ENCODE measurements at places on chromosomes 13 and 19.

DNA sequence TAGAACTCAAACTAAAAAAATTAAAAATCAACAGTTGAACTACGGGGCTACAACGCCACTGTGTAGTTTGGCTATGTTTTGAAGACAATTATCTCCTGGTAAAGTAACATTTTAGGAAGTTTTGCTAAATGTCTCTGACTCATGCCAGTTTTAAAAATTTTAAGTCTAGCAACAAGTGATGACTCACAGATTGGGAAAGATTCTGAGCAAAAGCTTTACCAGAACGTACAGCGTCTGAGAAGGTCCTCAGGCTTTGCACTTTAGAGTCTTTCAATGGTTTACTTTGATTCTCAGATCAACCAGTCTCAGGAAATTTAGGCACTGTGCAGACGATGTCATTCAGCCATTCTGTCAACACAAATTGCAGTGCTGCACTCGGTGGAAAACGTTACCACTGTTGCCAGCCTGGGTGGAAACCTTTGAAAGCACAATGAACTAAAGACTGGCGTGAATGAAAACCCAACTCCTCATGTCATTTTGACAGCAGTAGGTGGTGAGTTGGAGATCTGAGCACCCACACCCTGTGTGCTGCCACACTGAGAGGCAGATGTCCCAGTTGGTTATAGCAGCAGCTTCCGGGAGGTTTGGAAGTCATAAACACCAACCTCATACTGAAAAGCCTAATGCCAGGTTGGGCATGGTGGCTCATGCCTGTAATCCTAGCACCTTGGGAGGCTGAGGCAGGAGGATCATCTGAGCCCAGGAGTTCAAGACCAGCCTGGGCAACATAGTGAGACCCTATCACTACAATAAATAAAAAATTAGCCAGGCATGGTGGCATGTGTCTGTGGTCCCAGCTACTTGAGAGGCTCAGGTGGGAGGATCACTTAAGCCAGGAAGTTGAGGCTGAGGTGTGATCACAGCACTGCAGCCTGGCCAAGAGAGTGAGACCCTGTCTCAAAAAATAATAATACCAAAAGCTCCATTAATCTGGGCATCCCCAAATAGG, 6.3 kb upstream of the WTIP start:
- no peak for DNase-seq

DNA sequence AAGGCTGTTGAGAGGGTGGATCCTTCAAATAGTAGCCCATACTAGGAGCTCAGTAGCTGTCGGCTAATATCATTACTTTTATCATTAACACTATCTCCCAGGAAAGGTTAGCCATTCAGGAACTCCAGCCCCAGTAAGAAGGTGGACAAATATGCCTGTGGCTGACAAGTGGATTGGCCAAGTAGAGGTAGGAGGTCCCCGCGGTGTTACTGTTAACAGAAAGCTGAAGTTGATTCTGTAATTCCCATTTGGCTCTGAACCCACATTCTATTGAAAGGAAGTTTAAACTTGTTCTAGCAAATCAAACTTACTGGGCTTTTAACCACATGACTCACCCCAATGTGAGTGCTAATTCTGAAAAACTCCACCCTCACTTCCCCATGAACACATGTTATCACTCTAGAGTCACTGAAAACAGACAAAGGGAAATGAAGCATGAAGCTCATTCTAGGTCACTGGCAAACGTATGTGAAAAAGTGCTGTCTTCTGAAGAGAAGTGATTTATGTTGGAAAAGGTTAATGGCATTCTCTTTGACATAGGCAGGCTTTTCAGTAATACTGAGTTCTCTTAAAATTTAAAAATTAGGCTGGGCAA, 273.5 kb downstream of the FGF14 start:
- DNase-seq = no peak

DNA sequence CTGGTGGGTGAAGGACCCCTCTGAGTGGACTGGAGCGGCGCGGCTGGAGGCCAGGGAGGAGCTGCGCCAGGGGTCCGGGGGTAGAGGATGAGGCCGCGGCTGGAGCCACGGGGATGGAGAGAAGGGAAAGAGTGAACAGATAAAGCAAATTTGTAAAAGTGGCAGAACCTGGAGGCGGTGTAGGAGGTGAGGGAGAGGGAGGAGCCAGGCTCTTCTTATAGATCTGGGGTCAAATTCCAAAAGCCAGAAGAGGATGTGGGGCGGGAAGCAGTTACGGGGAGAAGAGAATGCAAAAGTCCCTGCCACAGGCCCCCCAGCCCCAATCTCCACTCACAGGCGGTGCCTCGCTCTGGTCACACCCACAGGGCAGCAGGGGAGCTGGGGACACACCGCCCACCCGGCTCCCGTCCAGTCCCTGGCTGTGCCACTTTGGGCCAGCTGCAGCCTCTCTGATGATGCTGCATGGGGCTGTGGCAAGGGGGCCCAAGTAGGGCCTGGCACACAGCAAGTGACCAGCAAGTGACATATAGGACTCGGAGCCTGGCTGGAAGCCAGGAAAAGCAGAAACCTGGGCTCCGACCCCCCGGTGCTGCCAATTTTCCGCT, 11.1 kb downstream of the LRRC4B start:
- DNase-seq = no peak

DNA sequence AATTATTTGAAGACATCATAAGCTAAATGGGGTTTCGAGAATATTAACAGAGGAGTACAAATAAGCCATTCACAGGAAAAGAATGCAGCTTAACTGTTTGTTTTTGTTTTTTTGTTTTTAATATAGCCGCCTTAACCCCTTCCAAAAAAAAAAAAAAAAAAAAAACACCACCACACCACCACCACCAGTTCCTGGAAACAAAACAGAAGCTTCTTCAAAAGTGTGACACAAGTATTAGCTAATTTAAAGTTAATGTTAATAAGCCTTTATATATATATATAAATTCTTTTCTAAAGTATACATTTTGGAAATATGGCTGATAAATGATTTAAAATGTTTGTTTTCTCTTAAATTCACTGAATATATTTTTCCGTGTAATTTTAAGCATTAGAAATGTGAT, 1.4 kb downstream of the RAP2A start:
- no peak for DNase-seq

DNA sequence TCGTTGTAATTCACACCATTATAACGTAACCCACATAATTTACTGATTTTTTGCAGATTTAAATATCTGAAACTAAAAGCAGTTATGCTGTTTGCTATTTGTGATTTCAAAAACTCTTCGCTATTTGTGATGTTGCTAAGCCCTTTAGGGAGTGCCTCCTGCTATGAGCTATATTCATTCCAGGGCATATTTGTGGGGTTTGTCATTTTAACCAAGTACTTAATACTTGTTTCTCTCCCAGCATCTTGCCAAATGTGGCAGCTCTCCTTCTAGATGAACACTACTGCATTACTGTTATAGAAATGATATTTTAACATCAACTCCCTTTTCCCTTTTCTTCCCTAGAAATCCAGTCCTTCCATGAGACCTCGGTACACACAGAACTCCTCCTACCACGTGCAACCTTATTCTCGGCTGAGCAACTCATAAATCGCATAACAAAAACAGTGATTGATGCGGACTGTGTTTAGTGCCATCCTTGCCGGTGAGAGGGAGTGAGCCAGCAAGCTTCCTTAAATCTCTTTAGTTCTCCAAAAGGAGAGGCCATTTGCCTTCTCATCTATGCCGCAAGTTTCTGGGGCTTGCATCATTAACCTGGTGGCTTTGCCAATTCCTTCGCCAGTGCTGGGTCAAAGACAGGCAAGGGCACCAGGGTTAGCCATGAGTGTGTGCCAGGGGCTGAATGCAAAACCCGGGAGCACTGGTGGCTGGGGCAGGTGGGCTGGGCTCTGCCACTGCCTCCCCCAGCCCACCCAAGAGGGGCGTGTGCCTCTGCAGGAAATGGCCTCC, 33.4 kb downstream of the RFX2 start:
- DNase-seq = no peak

- no peak for DNase-seq
These were observed 3.6 kb upstream of the KCNN4 start for GRCh38 chr19:43784241-43784980.

DNA sequence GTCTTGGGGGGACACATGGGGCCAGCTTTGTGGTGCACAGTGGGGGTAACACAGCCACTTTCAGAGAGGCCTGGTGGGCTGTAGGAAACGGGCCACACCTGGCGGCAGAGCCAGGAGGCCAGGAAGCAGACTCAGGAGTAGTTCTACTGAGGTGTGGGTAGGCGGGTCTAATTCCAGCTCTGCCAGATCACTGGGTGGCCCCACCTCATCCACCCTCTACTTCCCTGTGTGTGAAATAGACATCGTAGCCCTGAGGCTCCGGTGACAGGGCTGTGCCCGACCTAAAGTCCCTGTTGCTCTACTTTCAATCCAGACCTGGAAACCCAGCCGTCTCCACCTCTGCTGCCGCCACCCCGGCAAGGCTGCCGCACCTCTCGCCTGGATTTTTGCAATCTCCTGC, 4.0 kb downstream of the NKPD1 start:
- no peak for DNase-seq

DNA sequence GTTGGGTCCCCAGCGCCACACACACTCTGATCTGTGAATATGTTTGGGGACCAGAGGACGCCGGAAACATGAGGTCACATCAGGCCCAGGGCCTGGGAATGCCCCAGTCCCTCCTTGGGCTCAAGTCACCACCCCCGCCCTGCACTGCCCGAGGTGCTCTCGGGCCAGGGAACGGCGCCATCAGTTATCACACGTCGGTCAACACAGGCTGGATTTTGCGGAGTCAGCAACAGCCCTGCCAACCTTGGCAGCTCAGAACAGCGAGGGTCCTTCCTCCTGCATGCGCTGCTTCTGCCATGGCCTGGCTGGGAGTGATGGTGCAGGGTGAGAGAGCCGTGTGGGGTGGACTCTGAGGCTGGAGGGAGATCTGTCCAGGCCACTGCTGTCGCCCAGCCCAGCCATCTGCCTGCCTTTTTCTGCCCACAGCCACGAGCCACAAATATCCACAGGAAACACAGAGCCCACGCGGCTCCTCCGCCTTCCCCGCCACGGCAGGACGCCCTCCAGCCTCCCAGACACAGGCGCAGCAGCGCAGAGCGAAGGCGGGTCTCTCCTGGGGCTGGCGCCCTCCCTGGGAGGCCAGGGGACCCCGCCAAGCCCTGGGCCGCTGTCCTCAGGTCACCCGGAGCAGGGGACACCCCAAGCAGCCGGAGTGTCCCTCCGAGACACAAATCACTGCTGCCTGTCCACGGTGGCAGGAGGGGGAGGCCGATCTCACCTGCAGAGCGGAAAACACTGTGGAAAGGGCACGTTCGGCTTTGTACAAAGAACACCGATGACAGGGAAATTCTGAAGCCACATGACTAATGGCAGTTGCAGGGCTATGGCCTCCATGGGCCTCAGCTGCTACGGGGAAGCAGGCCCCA, 31.6 kb upstream of the CACTIN start:
- DNase-seq = no peak

GRCh38 chr13:87998081-87998480, 326.9 kb downstream of the SLITRK5 start:
- no peak for DNase-seq

GRCh38 chr19:18057557-18057956, 29.2 kb downstream of the IL12RB1 start:
- DNase-seq = no peak

DNA sequence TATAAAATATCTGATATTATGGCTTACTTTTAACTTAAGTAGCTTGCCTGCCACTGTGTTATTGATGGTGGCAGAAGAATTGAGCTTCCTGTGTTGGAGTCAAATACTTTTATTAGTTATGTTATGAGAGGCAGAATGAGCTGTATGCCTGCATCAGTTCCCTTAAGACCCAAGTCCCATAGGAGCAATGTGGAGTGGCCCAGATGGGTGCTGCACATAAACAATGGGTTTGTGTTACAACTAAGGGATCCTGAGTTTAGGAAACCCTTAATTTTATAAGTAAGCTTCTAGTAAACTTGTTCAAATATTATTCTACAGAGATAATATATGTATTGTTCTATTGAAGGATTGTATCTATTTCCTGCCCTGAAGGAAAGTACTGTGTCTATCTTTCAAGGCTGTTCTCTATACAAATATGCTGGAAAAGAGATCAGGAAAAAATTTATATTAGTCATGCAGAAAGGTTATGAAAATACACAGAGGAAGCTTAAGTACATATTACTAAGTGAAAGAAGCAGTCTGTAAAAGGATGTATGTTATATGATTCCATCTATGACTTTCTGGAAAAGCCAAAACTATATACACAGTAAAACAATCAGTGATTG, 2018.0 kb upstream of the PCDH20 start:
- no peak for DNase-seq

DNA sequence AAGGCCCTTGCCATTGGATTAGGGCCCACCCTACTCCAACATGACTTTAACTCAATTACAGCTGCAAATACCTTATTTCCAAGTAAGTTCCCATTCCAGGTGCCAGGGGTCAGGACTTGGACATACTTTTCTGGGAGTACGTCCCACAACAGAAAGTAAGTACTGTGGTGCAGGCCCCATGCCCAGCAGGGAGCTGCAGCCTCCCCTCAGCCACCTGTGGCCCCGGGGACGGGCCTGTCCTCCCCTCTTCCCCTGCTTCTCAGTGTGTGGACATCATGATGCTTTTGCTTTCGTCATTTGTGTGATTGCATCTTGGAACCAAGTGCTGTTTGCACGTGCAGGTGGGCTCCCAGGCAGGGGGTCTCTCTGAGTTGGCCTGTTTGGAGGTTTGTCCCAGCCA, 31.9 kb downstream of the CRTC1 start:
- no peak for DNase-seq

DNA sequence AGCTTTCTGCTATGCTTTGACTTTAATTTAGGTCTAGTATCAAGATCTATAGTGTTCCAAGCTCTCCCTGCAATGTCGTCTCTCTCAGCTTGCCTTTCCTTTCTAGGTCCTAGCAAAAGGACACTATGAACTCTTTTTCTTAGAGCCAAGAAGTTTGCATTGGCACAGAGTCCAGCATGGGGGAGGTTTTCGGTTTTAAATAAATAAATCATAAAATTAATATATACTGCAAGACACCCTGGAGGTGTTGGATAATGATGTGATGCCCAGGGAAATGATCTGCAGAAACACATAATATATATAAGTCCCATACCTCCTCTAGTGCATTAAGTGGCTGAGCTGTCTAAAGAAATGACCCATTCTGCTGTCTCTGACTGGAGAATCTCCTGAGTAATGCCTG, 316.4 kb upstream of the MAB21L1 start:
- DNase-seq = no peak

- DNase-seq = no peak
These were observed 1.7 kb upstream of the IFT88 start for GRCh38 chr13:20565115-20565736.

DNA sequence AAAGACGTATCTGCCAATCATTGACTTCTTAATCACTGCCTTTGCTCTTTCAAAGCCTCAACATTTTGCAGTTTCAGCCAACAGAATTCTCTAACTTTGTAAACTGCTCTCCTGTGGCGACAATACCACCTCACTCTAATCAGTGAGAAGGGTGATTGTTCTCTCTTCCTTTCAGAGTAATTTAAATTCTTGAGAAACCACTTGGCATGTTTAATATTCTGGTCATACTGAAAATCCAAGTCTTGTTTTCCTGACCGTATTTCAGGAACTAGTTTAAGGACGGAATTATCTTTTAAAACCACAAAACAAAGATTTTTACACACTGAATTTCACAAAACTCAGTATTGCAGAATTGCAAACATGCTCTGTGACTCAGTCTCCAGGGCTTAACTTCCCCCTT, 5.2 kb upstream of the CDC16 start:
- no peak for DNase-seq

- no peak for DNase-seq
These were observed 35.1 kb upstream of the RFXAP start for GRCh38 chr13:36783890-36784289.

Data from stimulated activated CD8-positive, alpha-beta memory T cell treated with anti-CD3 and anti-CD28 coated beads, Interleukin-2, amount 100 ng/mL, for 48 hours (primary cell).